ENCODE measurements at places on chromosomes 11 and 22. TPM values are rescaled to one million over a fixed set of nuclear protein-coding genes. Genes with fewer than 3 reads are reported as not detected.

Gene CRELD2
- 56.7 TPM for total RNA-seq

- peak; percentile 17 for DNase-seq
These were observed 652.5 kb downstream of the NTM start for GRCh38 chr11:132022733-132023478.

GRCh38 chr11:35017528-35018342, 101.3 kb downstream of the PDHX start:
- peak; percentile 59 for DNase-seq

DNA sequence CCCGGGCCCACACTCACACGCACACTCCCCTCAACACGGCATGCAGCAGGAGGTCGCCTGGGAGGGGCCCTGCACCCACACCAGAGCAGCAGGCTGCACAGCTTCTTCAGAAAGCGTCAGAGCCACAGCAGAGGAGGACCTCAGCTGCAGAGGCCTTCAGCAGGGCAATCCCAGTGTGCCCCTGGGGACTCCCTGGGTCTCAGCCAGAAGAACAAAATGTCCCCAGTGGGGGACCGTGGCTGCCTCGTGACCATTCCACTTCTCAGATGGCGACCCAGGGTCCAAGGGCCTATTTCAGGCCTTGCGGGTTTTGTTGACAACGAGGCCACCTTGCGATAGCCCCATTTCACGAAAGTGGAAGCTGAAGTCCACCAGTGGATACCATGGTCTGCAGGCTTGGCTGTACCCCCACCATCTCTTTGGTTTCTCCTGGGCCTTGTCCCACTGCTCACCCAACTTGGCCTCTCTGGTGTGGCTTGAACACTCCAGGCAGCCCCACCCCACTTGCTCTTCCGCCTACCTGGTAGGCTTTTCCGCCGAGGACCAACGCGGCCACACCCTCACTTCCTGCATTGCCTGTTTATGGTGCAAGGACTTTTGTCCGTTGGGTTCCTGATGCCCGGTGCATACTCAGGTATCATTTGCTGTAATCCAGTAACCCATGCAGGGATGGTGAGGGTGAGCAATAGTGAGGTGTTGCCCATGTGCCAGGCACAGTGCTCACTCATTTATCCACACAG, 38.1 kb downstream of the MB start:
- no peak for DNase-seq

DNA sequence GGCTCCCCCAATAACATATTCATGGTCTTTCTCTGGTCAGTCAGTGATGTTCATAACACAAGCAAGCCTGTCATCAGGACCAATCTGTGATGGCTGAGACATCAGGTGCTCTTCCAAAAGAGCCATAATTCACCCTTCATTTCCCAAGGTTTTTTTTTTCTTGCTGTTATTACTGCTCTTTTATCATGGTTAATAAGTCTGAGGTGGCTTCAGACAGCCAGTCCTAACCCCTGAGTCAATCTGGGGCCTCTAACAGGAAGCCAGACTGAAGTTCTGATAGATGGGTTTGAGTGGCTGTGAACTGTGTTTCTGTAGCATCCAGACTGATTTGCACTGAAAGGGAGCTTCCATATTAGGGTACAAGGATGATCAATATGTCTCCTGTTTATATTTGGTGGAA, 8.8 kb downstream of the EHF start:
- DNase-seq, result no peak

DNA sequence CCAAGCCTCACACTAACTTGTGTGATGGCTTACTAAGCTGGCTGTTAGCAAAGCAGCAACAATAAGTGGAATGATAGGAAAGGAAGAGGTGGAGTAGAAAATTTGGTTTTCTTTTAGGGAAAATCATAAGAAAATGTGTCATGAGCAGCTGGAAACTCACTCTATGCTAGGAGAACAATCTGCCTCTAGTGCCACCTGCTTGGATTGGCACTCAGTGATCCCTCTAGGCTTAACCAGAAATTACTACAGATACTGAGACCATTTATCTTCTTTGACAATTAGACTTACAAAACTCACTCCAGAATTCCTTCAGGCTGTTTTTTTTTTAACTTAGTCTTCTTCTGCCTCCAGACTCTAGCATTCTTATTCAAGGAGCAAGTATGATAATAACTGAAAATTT, 117.3 kb downstream of the CD44 start:
- no peak for DNase-seq

Gene ZFP91
- 64.2 TPM for total RNA-seq

Gene KCTD14
- 7.1 TPM for total RNA-seq

Gene P2RX6
- 10.6 TPM for total RNA-seq

Gene OR2D2
- 0.36 TPM for total RNA-seq

- no peak for DNase-seq
These were observed 385.9 kb downstream of the MIAT start for GRCh38 chr22:27043262-27043661.

DNA sequence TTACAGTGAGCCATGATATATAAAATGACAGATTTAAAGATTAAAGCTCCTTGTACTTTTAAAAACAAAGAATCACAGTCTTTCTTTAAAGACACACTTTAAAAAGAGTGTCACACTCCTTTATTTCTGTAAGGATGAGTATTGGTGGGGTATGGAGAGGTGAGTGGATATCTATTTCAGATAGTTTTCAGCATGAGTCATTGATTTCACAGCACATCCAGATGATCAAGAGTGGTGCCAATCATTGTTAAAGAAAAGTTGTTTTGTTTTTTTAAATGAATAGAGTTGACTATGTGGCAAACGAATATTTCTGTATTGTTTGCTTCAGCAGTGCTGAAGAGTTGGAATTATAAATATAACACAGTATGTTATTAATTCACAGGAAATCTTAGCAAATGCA, 52.5 kb downstream of the FAR1 start:
- peak; percentile 2 for DNase-seq

- no peak for DNase-seq
These were observed 34.7 kb upstream of the ELF5 start for GRCh38 chr11:34548278-34548677.

DNA sequence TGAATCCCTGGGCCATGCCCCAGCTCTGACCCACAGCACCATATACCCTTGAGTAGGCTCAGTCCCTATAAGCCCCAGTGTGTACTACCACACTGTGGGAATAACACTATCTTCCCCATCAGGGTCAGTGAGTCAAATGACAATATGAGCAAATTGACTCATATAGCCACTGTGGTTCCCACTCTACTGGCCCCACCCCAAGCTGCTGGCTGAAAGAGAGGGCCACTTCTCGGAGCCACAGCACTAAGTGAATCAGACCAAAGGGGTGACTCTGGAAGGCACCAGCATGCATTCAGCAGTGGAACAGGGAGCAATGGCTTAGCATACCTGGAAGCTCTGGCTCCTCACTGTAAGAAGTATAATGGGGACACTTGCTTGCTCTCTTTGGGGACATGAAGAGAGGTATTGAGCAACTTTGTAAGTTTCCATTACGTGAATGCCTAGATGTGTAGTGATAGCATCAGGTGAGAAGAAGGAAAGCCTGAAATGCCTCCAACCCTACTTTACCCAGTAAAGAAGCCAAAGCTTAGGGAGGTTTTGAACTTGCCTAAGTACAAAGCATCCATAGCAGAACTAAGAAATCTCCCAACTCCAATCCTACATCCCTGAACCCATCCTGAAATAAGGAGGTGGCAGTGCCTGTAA, 13.5 kb downstream of the CD59 start:
- peak; percentile 90 for DNase-seq

DNA sequence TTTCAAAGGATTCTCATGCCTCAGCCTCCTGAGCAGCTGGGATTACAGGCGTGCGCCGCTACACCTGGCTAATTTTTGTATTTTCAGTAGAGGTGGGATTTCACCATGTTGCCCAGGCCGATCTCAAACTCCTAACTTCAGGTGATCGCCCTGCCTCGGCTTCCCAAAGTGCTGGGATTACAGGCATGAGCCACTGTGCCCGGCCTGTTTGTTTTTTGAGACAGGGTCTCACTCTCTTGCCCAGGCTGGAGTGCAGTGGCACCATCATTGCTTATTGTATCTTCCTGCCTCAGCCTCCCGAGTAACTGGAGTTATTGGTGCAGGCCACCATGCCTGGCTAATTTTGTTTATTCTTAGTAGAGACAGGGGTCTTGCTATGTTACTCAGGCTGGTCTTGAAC, 8.1 kb downstream of the FADS2 start:
- no peak for DNase-seq
